CD8-positive, alpha-beta memory T cell (primary cell): ENCODE measurements at places on chromosomes 2 and 18. TPM values are rescaled to one million over a fixed set of nuclear protein-coding genes. Genes with fewer than 3 reads are reported as not detected.

GRCh38 chr2:20443276-20443920 lies 3.5 kb upstream of the RHOB start:
- H3K4me3 ChIP-seq = no peak overlapping the region
- peaks cover 4% of the 10 kb centered on the region for H3K27me3 ChIP-seq
- no peaks in the 10 kb centered on the region for H3K36me3 ChIP-seq

The CERS6 gene
- total RNA-seq = 7.8 TPM

GRCh38 chr2:101805152-101806088 lies 107.9 kb downstream of the MAP4K4 start:
- DNase-seq = no peak
- H3K36me3 ChIP-seq = peaks cover 5% of the 10 kb centered on the region
- no peaks in the 10 kb centered on the region for H3K27me3 ChIP-seq

GRCh38 chr2:105313877-105314276 lies 15.7 kb downstream of the TGFBRAP1 start:
- no peaks in the 10 kb centered on the region for H3K27me3 ChIP-seq
- DNase-seq = no peak
- H3K36me3 ChIP-seq = no peaks in the 10 kb centered on the region
- no peaks in the 10 kb centered on the region for H3K4me1 ChIP-seq
- H3K27ac ChIP-seq = no peak overlapping the region

DNA sequence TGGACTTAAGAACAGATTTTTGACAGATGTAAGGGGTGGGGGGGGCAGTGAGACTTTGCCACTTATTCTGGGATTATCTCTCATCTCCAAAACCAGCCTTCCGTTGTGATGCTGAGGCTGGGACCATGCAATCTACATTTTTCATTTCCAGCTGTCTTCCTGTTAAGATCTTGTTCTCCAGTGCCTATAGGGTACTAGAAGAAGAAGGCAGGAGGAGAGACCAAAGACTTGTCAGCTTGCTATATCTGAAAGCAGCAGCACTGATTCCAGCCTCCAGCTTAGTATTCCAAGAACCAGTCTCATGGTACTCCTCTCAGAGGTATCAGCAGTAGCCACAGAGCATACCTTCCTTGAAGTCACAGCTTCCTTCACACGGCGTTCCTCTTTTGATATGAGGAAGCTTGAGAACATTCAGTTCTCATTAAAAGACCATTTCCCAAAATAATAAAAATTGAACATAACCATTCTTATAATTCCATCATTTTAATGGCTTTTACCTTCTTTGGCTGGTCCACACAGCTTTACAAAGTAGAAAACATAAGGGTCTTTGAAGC lies 49.8 kb downstream of the USP34 start:
- no peaks in the 10 kb centered on the region for H3K36me3 ChIP-seq
- H3K4me3 ChIP-seq = no peak overlapping the region
- DNase-seq = no peak
- no peaks in the 10 kb centered on the region for H3K27me3 ChIP-seq

- H3K36me3 ChIP-seq = no peaks in the 10 kb centered on the region
- no peaks in the 10 kb centered on the region for H3K27me3 ChIP-seq
- DNase-seq = no peak
- no peak overlapping the region for H3K27ac ChIP-seq
These were observed 47.5 kb upstream of the ZNF397 start for GRCh38 chr18:35193316-35193715.

- no peaks in the 10 kb centered on the region for H3K36me3 ChIP-seq
- H3K27me3 ChIP-seq = no peaks in the 10 kb centered on the region
These were observed at the start of gene SPATS2L for GRCh38 chr2:200306196-200306930. SPATS2L (plus strand) TSS chr2:200306693; CDS start chr2:200389245, 82,552 bp downstream.

The TGIF1 gene
- 36.9 TPM for total RNA-seq

The CYTIP gene
- total RNA-seq = 195 TPM

DNA sequence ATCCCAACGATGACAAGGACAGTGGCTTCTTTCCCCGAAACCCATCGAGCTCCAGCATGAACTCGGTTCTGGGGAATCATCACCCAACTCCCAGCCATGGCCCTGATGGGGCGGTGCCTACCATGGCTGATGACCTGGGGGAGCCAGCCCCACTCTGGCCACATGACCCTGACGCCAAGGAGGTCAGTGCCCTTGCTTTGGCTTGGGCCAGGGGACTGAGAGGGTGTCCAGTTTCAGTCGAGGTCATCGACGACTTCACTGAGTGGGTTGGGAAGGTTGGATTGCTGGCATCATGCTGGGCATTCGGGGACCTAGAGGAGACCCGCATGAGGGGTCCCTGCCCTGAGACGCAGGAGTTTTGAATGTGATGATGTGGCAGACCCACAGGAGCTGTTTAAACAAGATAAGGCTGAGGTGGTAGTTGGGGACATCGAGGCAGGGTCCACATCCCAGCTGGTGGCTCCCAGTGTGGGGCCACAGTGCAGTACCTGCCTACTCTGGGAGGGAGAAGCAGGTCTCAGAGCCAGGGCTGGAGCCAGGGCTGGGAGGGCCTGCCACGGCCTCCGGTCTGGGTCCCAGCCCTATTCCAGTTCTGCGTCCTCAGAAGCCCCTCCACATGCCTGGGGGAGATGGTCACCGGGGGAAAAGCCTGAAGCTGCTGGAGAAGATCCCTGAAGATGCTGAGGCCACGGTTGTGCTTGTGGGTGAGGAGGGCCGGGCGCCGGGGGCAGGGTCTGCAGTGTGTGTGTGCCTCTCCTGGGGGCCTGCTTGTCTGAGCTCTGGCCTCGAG lies 6.0 kb downstream of the SLC4A3 start:
- H3K27ac ChIP-seq = no peak overlapping the region
- no peaks in the 10 kb centered on the region for H3K27me3 ChIP-seq
- H3K4me3 ChIP-seq = no peak overlapping the region
- no peaks in the 10 kb centered on the region for H3K36me3 ChIP-seq
- H3K4me1 ChIP-seq = no peaks in the 10 kb centered on the region

DNA sequence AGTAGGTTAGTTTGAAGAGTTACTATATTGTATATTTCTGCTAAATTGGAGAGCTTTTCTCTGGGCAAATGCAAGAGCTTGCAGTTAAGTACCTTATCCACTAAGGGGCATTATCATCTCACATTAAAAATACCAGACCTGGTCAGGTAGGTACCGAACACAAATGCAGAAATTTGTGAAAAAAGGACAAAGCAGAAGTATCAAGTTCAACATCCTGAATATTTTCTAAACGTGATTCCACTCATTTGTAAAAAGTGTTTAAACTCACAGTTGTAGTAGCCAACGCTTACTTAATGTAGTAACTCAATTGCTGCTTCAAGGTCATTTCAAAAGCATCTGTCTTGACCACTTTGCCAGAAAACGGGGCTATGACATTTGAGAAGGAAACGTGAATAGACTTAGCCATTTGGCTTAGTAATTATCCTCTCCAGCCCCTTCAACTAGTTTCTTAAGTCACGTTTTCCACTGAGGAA lies 52.1 kb downstream of the CYRIA start:
- no peaks in the 10 kb centered on the region for H3K36me3 ChIP-seq
- no peaks in the 10 kb centered on the region for H3K4me1 ChIP-seq
- no peak overlapping the region for H3K4me3 ChIP-seq
- no peak overlapping the region for H3K27ac ChIP-seq
- H3K27me3 ChIP-seq = no peaks in the 10 kb centered on the region
- DNase-seq = no peak
